ENCODE measurements at places on chromosomes 16 and 17.

DNA sequence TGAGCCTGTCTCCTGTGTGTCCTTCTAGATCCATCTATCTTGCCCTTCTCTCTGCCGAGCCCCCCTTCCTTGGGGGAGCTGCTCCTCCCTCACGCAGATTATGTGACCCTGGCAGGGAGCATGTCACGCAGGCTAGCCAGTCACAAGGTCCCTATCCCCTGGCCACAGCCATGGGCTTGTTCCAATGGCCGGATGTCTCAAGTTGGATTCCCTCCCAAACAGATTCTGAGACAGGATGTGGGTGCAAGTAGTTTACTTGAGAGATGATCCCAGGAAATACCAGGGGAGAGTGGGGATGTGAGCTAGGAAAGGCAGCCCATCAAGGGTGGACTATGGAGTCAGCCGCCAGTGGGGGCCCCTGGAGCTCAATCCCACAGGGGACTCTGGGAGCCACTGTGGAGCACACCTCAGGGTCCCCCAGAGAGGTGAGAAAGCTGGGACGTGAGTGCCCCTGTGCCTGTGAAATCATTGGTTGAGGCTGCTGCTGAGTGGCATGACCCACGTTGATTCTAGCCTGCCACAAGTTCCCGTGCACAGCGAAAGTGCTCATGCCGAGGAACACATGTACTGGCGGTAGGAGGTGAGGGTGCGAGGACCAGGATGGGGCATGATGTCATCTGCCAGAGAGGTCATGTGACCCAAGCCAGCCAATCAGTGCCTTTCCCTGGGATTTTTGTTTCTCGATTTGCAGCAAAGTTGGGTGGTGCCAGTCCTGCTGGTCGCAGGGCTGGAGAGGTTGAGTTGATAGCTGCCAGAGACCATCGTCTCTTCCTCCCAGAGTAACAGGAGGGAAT is 6.4 kb upstream of the CRISPLD2 start:
- DNase-seq = no peak

DNA sequence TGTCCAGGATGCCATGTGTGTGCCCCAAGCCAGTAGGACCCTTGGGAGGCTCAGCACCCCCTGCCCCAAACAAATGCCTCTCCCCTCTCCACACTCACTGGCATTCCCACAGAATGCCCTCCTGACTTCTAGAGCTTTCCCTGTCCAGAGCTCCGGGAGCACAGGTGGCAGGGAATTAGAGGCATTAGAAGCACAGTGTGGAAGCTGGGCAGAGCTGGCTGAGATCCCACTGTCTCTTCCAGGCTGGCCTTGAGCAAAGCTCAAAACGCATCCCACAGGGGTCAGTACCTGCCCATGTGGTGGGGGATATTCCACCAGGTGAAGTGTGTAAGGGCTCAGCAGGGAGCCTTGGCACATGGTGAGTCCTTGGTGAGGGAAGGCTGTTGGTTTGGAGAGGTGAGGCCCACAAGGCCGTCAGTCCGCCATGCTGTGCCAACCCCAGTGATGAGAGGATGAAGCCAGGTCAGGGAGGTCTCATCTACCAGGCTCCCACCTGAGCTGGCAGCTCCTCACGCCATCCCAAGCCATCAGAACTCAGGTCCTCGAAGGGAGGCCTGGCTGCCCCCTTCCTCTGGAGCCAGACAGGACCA is 18.1 kb downstream of the ENDOV start:
- no peak for DNase-seq

GRCh38 chr16:17339764-17340541 is 130.8 kb downstream of the XYLT1 start:
- peak; percentile 70 for DNase-seq

GRCh38 chr17:43372273-43372911 is 26.4 kb upstream of the ARL4D start:
- no peak for DNase-seq

GRCh38 chr17:38464723-38465390 is 36.6 kb downstream of the ARHGAP23 start:
- peak; percentile 96 for DNase-seq

DNA sequence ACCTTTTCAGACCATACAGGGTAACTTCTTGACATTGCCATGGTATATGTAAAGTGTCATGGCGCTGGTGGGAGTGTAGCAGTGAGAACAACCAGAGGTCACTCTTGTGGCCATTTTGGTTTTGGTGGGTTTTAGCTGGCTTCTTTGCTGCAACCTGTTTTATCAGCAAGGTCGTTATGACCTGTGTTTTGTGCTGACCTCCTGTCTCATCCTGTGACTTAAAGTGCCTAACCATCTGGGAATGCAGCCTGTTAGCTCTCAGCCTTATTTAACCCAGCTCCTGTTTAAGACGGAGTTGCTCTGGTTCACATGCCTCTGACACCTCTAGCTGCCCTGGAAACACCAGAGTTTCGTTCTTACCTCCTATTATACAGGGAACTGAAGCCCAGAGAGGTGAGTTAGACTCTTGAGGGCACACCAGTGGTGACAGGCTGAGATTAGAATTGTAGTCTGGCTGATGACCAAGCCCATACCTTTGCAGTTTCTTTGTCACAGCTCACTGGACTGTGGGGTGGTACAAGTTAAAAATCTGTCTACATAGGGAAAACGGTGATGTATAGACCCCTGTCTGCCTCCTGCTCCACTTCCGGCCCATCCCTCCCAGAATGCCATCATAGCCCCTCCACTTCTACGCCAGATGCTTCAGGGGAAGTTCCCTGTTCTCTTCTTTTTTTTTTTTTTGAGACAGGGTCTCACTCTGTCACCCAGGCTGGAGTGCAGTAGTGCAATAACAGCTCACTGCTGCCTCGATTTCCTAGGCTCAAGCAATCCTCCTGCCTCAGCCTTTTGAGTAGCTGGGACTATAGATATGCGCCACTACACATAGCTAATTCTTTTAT is 21.0 kb downstream of the KSR1 start:
- no peak for DNase-seq

DNA sequence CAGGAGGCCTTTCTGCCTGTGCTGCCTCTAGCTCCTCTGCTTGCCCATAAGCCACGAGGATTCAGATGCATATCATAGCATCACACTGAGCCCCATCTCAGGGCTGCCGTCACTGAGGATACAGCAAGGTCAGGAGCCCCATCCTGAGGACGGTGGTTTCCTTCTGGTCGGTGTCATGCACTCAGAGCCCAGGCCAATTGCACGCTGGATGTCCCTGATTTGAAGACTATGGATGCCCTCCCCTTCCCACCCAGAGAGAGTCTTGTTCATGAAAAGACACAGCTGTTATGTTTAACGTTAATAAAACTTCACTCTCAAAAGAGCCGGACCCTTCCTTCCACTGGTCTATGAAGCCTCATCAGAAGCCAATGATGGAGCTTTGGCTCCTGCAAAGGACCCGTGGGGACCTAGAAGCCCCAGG is 19.9 kb downstream of the COTL1 start:
- DNase-seq = no peak

DNA sequence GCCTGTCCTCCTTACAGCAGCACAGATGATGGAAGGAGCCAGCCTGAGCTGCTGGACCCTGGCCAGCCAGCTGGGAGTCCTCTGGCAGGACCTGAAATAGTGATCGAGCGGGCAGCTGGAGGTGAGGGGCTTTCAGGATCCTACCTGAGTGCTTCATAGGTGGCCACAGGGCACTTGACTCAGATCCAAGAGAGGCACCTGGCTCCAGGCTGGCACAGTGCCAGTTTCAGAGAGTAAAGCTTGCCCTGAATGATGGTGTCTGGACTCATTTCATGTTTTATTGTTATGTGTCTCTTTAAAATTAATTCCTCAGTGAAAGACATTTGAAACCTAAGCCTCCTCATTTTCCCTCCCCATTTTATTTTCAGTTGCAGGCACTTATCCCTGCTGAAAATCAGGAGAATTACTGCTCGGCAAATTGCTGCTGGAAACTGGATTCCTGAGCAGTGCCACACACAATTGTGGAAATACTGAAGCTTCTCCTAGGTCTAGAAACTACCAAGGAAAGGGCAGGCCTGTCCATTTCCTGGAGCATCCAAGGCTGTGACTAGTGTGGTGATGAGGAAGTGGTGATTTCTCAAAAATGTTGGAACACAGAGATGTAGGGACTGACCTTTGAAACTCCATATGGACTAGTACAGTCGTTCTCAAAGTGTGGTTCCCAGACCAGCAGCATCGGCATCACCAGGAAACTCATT is 16.1 kb upstream of the ADAMTS18 start:
- DNase-seq = no peak

GRCh38 chr17:9875441-9875840 is 29.6 kb downstream of the RCVRN start:
- DNase-seq = peak; percentile 63

DNA sequence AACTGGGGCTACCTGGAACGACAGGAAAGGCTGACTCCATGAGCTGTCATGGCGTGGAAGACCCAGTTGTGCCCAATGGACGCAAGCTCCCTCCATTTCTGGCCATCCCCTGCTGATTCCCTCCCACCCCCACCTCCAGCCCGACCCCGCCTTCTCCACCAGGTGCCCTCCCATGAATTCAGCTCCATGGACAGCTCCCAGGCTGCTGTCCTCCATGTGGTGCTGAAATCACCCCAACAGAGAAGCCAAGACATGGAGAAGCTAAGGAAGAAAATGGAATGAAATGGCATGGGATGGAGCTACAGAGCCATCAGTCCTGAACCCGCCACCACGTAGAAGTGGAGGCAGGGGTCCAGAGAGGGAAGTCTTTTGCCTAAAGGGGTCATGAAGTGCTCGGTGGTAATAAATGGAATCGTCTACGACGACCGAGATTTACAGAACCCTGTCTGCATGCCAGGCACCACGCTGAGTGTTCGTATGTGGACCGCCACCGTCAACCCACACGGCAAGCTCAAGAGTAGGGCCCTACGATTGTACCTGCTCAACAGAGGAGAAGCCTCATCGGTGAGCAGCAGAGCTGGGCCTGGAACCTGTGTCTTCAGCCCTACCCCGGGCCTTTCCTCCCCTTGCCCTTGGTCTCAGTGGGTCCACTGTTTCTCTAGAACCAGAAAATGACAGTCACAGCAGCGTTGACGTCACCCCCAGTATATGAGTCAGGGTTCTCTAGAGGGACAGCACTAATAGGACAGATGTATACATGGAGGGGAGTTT is 9.3 kb upstream of the ZC3H18 start:
- DNase-seq = peak; percentile 36

GRCh38 chr16:51449441-51449840 is 298.4 kb upstream of the SALL1 start:
- DNase-seq = no peak

GRCh38 chr17:27906226-27906580 is 13.0 kb upstream of the LYRM9 start:
- no peak for DNase-seq

DNA sequence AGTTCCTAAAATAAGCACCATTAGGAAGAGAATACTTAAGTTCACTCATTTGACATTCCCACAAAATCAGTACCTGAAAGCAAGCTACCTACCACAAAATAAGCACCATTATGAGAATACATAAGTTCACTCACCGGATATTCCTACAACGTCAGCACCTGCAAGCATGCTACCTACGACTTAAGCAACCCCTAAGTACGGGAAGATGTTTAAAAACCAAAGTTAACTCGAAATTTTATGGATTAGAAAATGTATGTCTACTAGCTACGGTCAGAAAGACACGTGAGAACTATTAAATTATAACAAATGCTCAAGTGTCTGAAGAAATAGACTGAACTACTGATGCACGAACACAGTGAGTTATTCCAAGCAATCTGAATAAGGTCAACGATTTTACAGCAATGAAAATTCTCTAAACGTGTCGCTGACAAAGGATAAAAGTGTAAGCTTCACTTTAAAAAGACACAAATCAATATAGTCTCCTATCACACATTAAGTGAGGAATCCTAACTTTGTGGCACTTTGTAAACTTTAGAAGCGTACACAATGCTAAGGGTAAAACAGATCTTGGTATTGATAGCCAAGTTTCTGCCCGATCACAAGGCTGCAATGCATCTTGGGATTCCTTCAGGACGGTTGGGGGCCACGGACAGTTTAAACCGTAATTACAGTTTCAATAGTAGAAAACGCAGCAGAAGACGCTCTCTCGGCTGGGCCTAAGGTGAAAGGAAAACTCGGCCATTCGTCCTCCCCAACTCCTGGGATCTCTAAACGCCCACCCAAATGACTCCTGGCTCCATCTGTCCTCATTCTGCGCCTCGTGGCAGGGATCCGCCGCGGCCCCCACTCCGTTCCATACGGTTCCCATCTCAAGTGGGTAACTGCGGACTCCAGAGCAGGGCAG is 1.3 kb downstream of the GSPT1 start:
- DNase-seq = peak; percentile 15

GRCh38 chr17:5429191-5429887 is 9.4 kb downstream of the RPAIN start:
- DNase-seq = no peak

- no peak for DNase-seq
Measured at GRCh38 chr17:3507869-3508268, 32.1 kb downstream of the ASPA start.

- peak; percentile 32 for DNase-seq
Measured at GRCh38 chr16:83887080-83887479, 11.8 kb upstream of the MLYCD start.

GRCh38 chr16:14324581-14324980 is 253.5 kb downstream of the MRTFB start:
- DNase-seq = peak; percentile 84

DNA sequence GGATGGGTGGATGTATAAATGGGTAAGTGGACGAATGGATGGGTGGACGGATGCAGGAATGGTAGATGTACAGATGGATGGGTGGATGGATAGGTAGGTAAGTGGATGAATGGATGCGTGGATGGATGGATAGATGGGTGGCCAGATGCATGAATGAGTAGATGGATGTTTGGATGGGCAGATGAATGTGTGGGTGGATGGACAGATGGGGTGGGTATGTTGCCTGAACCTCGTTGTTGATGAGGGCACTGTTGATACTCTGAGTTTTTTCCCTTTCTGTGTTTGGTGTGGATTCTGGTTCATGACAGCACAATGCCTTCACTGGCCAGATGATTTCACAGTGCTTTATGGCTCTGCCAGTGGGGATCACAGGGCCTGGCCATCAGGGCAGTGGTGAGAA is 208.3 kb downstream of the NPIPB11 start:
- no peak for DNase-seq

- no peak for DNase-seq
Measured at GRCh38 chr17:4935650-4936049, 3.6 kb downstream of the GP1BA start.

DNA sequence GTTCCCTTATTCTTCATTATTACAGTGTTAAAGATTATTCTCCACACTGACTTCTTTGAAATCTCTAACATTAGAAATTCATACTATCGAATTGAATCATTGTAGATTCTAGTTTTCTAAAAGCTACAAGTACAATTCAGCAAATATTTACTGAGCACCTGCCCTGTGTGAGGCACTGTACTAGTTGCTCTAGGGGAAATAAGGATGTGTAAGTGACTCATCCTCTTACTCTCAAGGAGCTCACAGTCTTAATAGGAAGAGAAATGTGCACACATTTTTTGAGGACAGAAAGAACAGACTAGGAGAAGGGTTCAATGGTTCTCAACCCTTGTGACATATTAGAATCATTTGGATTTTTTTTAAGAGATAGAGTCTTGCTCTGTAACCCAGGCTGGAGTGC is 7.7 kb upstream of the SLFN12L start:
- no peak for DNase-seq

GRCh38 chr16:72094266-72094610 is 591 bp downstream of the DHX38 start:
- DNase-seq = no peak

GRCh38 chr17:73187203-73187769 is 5.6 kb upstream of the COG1 start:
- DNase-seq = no peak

- DNase-seq = peak; percentile 26
Measured at GRCh38 chr17:35486920-35487732, 38.6 kb upstream of the SLFN13 start.

GRCh38 chr17:62804822-62805221 is 3.3 kb downstream of the MARCHF10 start:
- DNase-seq = peak; percentile 68

- no peak for DNase-seq
Measured at GRCh38 chr17:7042501-7043181, 1.3 kb downstream of the SLC16A11 start.

Data from fibroblast of skin of scalp (primary cell).